Activated T-helper 1 cell treated with Interleukin-2 at 50 U/mL for 16 hours (primary cell): ENCODE measurements at places on chromosomes 5 and 9.

GRCh38 chr5:154653418-154653763 is 101.8 kb upstream of the LARP1 start:
- no peak for DNase-seq

- no peak for DNase-seq
Observed at GRCh38 chr5:31380049-31380448, 151.8 kb downstream of the DROSHA start.

DNA sequence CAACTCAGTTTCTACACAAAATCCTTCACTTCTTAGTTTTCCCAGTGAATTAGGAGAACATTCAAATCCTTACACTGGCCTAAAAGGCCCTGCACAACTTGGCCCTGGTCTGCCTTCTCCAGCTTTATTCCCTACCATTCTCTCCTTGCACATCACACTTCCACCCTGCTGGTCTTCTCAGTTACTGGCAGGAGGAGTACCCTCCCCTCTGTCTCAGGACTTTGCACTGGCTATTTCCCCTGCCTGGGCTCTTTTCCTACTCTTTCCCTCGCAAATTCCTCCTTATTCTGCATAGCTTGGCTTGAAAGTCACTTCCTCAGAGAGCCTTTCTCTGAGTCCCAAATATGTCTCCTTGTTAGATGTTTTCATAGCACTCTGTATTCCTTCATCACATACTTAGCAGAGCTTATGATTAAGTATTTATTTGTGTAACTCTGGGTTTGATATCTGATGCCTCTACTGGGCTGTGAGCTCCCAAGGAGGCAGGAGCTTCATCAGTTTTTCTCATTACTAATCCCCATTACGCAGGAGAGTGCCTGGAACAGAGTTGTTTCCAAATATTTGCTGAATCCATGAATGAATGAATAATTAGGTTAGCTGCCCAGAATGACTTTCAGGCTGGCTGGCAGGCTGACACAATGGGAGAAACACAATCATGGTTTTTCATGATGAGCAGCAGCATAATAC is 159.8 kb upstream of the KLF9 start:
- no peak for DNase-seq

DNA sequence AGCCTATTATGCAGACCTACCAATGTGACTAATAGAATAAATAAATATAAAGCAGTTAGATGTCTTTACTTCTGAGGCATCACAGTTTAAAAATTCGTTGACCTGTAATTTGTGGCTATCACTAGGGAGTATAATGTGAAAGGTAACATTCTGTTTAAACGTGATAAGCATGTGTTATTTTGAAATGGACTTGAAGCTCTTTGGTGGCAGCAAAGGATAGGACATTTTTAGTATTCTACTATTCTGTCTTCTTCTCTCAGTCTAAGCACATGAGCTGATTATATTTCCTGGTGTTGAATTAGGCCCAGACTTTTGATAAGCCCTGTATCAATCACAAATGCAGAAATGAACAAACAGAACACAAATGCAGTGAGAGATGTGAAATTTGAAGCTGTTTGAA is 974.0 kb upstream of the CDH10 start:
- no peak for DNase-seq

GRCh38 chr5:94312298-94312697 is 306.1 kb downstream of the KIAA0825 start:
- no peak for DNase-seq

DNA sequence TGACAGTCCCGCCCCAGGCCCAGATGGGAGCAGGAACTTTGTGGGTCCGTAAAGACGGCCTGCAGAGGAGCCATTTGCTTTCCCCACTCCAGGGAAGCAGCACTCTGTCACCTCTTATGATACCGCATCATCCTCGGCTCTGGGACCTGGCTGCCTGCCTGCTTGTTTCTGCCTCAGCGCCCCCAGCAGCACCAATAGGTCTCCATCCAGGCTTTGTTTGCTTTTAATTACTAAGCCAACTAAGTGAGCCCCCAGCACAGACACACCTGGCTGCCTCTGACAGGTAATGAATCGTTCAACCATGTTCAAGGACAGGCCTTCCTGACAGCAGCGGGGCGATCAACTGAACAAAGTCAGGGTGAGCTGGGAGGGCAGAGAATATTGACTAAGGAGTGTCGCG is 141.4 kb downstream of the C5orf15 start:
- DNase-seq, result no peak

- DNase-seq, result no peak
Observed at GRCh38 chr5:10648806-10649665, 85.2 kb downstream of the ANKRD33B start.

DNA sequence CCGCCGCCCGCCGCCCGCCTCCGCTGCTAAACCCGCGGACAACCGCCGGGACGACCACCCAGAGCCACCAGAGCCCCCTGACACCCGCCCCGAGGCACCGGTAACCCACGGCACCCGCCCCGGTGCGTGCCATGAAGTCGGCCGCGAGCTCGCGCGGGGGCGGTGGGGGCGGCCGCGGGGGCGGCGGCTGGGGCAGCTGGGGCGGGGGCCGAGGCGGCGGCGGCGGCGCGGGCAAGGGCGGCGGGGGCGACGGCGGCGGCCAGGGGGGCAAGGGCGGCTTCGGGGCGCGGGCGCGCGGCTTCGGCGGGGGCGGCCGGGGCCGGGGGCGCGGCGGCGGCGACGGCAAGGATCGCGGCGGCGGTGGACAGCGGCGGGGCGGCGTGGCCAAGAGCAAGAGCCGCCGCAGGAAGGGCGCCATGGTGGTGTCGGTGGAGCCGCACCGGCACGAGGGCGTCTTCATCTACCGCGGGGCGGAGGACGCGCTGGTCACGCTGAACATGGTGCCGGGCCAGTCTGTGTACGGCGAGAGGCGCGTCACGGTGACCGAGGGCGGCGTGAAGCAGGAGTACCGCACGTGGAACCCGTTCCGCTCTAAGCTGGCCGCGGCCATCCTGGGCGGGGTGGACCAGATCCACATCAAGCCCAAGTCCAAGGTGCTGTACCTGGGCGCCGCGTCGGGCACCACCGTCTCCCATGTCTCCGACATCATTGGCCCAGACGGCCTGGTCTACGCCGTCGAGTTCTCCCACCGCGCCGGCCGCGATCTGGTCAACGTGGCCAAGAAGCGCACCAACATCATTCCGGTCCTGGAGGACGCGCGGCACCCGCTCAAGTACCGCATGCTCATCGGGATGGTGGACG is 499 bp downstream of the FBLL1 start:
- DNase-seq, result no peak

- DNase-seq, result no peak
Observed at GRCh38 chr9:96621618-96622017, 2.0 kb upstream of the CDC14B start.

DNA sequence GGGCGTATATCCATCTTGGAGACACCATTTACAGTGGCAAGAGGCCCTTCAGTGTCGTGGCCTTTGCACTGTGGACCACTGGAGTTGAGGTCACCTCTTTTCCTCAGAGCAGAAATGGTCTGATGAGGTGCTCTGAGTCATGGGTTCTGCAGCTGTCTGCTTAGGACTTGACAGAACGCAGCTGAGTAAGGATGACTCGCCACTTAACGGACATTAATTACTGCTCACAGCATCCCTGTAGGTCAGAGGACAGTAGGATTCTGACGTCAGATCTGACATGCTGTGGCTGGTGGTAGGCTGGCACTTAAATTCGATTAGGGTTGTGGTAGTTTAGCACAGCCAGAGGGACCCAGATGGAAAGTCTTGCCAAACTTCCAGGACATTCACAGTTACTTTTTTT is 479.4 kb downstream of the DMAC1 start:
- DNase-seq, result no peak

DNA sequence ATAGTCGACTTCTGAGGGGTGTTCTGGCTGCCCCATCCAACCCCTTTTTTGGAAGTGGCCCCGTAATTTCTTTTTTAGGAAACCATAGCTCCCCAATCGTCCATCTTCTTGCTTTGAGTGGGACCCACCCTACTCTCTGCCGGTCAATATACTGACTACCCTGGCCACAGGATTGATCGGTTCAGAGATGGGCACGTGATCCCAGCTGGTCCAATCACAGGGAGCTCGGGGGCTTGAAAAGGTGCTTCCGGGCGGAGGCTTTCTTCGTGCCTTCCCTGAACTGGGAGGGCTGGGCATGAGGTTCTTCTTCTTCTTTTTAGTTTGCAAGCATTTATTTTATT is 78.7 kb upstream of the SH3PXD2B start:
- no peak for DNase-seq

GRCh38 chr5:143445776-143446175 is 42.3 kb upstream of the NR3C1 start:
- DNase-seq, result no peak

- no peak for DNase-seq
Observed at GRCh38 chr5:176743136-176743861, 67.1 kb upstream of the UNC5A start.

DNA sequence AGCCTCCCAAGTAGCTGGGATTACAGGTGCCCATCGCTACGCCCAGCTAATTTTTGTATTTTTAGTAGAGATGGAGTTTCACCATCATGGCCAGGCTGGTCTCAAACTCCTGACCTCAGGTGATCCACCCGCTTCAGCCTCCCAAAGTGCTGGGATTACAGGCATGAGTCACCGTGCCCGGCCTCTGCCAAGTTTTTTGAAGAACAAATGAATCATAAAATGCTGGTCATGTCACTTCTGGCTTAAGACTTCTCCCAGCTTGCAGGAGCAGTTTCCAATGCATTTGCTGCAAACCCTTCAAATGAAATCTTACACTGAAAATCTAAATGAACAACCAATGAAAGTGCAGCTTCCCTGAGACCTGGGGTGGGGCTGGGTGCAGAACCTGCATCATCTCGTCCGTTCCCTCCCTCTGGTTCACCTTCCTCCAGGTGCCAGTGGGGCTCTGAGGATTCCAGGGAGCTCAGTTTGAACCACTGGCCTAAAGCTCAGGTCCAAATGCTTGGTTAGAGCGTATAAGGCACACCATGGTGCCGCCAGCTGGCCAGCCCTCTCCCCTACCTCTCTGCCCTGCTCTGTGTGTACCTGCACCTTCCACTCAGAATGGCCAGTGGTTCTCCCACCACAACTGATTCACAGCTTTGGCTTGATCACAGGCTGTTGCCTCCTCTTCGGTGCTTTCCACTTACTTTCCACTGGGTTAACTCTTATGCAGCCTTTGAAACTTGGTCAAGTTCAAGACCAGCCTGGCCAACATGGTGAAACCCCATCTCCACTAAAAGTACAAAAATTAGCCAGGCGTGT is 39.8 kb upstream of the FUBP3 start:
- DNase-seq, result no peak

GRCh38 chr5:135332519-135333150 is 66.4 kb downstream of the MACROH2A1 start:
- DNase-seq, result no peak

GRCh38 chr5:2871282-2871681 is 119.8 kb upstream of the IRX2 start:
- no peak for DNase-seq

- DNase-seq, result no peak
Observed at GRCh38 chr9:18347386-18348082, 126.4 kb upstream of the ADAMTSL1 start.

- DNase-seq, result no peak
Observed at GRCh38 chr9:127524373-127524772, 73.1 kb downstream of the LRSAM1 start.

- no peak for DNase-seq
Observed at GRCh38 chr9:131709771-131710431, 30.0 kb downstream of the RAPGEF1 start.

DNA sequence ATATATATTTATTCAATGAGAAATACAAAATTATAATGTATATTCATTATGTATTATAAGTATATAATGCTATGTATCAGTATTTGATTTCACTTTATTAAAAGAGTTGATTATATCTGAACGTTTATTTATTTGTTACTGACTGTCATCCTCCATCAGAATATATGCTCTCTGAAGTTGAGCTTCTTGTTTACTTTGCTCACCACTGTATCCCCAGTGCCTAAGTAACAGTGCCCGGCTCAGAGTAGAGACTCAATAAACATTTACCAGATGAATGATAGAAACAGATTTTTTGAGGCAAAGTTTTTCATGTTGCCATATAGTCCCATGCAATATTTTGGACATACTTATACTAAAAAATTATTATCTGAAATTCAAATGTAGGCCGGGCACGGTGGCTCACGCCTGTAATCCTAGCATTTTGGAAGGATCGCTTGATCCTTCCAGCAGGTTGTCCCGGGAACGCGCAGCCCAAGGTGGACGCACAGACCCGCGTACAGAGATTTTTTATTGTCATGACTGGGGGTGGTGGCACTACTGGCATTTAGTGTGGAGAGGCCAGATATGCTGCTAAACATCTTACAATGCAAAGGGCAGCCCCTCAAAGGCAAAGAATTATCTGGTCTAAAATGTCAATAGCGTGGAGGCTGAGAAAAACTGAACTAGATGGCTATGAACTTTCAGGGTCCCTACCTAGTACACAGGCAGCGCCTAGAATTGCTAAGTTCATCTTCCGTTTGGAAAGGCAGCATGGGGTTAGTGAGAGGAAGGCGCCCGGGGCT is 761 bp upstream of the DNAJC25 start:
- DNase-seq, result no peak

- DNase-seq, result no peak
Observed at GRCh38 chr9:135120249-135120648, 32.8 kb downstream of the OLFM1 start.

GRCh38 chr5:99320436-99320835 is 391.6 kb upstream of the CHD1 start:
- DNase-seq, result no peak

DNA sequence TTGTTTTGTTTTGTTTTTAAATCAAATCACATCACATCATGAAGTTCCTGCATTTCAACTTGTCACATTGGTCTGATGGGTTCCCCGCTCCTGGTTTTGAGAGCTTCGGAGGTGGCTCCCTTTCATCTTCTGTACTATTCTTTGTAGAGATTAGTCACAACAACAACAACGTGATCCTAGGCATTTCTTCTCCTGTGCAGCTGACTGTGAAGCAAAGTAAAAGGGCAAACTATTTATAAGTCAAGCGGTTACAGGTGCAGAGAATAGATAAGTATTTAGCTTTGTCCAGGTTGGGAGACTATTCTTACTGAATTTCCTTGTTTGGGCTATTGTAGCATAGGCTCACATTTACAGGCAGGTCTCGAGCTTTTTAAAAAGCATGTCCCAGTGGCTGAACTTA is 197.7 kb upstream of the CDKN2B start:
- DNase-seq, result no peak

GRCh38 chr5:65307931-65308330 is 173.8 kb downstream of the ADAMTS6 start:
- no peak for DNase-seq

- DNase-seq, result no peak
Observed at GRCh38 chr5:177453852-177454396, 7.3 kb downstream of the PRR7 start.

DNA sequence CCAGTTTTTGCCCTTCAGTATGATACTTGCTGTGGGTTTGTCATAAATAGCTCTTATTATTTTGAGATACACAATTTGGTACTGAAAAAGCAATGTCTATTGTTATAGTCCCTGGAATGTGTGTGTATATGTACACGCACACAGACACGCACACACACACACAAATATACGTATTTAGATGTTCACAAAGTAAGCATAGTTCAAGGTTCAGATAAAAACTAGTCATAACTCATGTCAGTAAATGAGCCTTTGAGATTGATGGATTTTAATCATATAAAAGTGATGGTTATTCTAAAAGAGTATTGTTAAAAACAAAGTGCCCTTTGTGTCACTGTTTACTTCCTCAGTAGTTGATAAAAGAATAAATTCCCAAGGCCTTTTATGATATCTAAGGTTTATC is 147.3 kb downstream of the PARP8 start:
- DNase-seq, result no peak
